ENCODE measurements at places on chromosomes 5 and 9.

DNA sequence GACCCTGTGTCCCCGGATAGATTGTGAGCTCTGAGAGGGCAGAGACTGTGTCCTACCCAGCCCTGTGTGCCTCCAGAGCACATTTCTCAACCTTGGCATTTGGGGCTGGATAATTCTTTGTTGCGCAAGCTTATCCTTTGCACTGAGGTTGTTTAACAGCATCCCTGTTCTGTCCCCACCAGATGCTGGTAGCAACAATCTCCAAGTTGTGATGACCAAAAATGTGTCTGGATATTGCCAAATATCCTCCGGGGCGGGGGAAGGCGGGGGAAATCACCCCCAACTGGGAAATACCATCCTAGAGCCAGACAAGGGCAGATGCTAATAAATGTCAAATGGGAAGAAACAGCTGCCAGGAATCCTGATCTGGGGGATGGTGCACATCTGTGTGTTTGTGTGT is 24.0 kb upstream of the TNIP1 start:
- no peak for DNase-seq

GRCh38 chr5:83251849-83252248 is 174.5 kb downstream of the XRCC4 start:
- DNase-seq: no peak

DNA sequence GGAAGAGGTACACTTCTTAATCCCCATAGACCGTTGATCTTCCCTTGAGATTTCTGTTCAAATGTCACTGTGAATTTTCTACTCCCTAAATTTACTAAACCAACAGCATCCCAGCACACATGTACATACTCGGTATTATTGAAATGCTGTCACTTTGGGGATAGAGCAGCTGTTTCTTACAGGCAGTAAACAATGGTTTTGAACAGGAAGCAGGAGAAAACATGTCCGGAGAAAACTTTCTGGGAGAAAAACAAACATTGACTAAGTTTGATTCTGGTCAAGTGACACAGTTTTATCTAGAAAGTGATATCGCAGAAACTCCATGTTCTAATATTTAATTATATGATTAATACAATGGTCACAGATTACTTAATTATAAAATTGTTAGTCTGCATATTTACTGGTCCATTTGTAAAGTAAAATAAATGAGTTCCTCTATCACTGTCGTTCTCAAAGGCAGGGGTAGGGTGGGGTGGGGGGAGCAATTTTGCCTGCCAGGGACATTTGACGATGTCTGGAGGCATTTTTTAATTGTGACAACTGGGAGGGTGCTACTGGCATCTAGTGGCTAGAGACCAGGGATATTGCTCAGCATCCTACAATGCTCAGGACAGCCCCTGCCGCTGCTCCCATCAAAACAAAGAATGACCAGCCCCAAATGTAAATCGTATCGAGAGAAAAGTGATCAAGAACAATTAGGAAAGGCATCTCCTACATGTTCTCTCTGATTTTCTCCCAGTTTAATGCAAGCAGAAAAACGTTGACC is 12.2 kb downstream of the TAS2R1 start:
- DNase-seq: no peak

DNA sequence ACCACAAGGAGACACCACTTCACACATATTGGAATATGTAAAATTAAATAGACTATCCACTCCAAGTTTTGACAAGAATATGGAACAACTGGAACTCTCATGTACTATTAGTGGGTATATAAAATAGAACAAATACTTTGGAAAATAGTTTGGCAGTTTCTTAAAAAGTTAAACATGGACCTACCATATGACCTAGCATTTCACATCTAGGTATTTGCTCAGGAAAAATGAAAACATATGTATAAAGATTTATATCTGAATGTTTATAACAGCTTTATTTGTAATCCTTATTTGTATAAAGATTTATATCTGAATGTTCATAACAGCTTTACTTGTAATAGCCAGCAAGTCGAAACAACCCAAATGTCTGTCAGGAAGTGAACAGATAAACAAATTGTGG is 49.2 kb downstream of the ERP44 start:
- DNase-seq: no peak

- DNase-seq: no peak
Measured at GRCh38 chr9:89555036-89555415, 49.8 kb upstream of the GADD45G start.

DNA sequence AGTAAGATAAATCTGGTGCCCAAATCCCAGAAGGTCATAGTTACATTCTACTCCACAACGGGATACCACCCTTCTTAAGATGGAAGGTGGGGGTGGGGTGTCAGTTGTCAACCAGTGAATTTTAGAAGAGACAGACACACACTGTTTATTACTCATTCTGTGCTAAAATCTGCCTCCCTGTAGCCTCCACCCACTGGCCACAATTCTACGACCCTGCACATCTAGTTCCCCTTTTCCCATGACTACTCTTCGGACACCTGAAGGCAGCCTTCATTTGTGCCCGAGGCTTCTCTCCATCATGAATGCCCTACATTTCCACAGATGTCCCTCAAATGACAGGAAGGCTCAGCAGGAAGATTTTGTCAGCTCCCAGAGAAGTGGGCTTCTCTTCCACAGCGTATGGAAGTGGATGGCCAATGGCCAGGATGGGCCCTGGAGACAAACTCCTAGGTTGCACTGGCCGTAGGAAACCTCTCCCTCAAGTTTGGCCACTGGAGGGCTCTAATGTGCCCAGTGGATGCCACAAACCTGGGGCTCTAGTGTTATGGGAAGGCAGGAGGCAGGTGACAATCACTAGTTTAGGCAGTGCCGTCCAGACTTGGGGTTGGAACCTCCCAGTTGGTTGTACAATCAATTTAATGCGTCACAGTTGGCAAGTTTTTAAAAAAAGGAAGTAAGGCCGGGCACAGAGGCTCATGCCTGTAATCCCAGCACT is 46.6 kb downstream of the PTPN3 start:
- DNase-seq: no peak

DNA sequence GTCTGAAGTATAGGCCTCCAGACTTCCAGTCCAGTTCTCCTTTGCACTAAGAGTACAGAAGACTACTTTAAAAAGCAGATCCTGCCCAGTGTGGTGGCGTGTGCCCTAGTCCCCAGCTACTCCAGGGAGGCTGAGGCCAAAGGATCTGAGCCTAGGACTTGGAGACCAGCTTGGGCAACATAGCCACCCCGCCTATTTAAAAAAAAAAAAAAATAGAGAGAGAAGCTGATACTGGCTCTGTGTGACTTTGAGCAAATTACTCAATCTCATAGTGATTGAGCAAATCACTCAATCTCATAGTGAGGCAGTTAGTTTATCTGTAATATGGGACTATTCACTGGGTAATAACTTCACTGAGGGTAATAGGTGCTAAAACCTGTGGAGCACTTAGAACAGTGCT is 43.6 kb upstream of the KDM4C start:
- DNase-seq: no peak

DNA sequence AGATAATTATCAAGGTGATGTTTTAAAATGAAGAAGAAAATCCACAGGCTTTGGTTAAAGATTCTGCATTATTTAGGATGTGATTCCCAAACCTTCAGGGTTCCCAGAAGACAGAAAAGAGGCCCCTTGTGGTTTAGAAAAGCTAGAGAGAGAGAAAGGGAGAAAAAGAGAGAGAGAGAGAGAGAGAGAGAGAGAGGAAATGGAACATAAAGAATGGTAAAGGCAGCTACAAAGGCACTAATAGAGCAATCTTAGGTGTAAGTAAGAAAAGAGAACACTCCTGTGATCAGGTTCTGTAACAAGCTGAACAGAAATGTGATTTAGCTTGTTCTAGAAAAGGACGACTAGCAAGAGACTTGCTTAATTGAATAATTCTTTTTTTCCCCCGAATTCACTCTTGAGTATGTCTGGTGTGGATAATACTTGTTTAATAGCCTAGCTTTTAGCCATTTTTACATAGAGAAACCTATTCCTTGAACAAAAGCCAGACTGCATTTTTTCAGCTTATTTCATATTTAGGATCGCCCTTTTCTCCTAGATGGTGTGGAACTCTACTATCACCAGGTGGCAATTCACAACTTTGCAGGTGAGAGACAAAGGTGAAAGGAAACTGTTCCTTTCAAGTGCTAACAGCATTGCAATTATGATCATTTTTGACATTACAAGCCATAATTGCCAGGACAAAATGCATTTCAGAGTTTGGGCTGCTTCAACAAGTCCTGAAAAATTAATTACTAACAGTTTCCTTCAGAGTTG is 57.6 kb upstream of the SH3GL2 start:
- no peak for DNase-seq

GRCh38 chr5:82747986-82748385 is 329.2 kb downstream of the TMEM167A start:
- no peak for DNase-seq

DNA sequence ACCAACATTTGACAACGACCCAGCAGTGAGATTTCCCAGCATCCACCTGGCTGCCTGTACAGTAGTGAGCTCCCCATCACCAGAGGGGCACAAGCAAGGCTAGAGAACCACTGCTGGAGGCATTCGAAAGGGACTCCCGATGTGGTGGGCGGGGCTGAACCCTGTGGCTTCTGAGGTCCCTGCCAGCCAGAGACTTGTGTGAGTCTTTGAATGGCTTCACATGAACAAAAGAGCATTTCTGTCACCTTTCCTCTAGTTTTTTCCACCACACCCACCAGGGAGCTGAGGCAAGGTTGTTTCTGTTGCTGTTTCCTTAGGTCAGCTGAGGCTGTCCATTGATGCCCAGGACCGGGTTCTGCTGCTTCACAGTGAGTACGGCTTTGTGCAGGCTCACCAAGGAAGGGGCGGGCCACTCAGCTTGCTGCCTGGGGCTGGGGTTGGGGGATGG is 15.7 kb downstream of the RGS3 start:
- no peak for DNase-seq

DNA sequence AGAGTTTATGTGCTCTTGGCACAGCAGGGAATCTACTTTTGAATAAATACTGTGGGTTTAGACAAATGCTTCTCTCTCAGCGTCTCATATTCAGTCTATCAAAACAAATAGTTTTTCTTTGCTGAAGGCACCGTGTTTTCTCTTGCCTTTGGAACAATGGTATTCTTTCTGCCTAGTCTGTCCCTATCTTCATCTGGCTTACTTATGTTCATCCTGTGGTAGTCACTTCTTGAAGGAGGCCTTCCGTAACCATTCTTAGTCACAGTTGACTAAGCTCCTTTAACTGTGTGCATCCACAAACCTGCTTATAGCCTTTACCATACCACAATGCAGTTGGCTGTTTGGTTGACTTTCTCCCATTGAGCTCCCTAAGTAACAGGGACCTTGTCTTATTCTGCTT is 45.9 kb downstream of the LARP1 start:
- DNase-seq: no peak

DNA sequence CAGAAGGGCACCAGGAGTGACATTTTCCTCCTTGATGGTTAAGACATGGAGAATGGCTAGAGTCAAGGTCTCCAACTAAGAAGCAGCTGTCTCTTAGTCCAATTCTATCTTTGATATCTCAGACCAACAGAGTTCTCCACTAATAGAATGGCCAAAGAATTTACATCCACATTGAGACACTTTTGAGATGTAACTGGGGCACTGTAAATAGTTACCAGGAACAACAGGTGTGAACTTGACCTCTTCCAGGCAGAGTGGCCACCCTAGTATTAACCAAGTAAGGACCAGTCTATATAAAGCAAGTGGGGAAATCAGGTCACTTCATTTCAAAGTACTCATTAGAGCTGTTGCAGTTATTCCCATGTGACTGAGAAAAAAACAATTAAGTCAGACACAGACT is 159.7 kb upstream of the RAD23B start:
- no peak for DNase-seq

DNA sequence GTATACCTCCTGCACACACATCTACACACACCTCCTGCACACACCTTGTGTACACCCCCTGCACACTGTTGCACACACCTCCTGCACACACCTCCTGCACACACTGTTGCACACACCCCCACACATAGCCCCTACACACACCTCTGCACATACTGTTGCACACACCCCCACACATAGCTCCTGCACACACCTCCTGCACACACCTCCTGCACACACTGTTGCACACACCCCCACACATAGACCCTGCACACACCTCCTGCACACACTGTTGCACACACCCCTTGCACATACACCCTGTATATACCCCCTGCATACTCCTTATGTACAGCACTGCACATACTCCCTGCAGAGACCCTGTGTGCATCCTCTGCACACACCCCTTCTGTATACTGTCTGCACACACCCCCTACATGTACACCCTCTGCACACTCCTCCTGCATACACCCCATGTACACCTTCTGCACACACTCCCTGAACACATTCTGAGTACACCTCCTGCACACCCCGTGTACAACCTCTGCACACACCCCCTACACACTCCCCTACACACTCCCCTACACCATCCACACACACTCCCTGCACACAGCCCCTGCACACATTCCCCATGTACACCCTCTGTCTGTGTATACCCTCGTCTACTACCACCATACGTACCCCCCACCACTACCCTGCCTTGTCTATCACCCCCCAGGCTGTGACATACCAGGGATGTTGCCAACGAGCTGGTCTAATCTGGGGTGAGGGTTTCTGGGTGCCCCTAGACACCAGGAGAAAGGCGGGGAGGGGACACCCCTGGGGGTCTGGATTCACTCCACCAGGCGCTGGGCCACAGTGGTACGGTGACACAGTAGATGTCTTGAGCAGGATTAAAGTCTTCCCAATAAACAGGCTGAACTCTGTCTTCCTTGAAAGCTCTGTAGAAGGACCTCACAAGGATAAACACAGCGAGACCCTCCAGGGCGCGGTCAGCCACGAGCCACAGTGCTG is 1.1 kb upstream of the CEP72 start:
- no peak for DNase-seq

- no peak for DNase-seq
Measured at GRCh38 chr5:122741681-122742080, 33.2 kb upstream of the SNX2 start.

GRCh38 chr5:159509002-159509660 is 178.8 kb upstream of the IL12B start:
- DNase-seq: no peak

DNA sequence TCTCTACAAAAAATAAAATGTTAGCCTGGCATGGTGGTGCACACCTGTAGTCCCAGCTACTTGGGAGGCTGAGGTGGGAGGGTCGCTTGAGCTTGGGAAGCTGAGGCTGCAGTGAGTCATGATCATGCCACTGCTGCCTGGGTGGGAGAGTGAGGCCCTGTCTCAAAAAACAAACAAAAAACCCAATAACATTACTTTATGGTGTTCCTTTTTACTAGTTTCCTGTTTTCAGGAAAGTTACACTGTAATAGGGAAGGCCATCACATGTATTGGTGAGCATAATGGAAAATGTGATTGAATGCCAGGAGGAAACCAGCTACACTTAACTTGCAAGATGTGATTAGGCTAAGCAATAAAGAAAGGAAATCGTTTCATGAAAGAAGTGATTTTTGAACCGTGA is 42.7 kb downstream of the SV2C start:
- DNase-seq: no peak

DNA sequence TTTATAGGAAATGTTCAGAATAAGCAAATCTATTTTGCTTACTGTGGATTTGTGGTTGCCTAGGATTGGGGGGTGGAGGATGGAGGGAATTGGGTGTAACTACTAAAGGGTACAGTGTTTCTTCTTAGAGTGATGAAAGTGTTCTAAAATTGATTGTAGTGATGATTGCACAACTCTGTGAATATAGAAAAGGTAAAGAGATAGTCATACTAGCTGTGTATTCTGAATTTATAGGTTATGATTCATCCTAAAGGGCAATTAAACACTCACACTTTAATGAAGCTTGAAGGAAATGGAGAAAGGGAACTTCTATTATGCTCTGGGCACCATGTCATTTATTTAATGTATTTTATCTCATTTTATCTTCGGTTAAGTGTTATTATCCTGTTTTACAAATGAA is 9.9 kb downstream of the TXNDC8 start:
- no peak for DNase-seq

- DNase-seq: no peak
Measured at GRCh38 chr9:133458643-133459312, 1.0 kb upstream of the CACFD1 start.
